Endothelial cell of umbilical vein (primary cell): ENCODE measurements at places on chromosomes 16 and 17. TPM values are rescaled to one million over a fixed set of nuclear protein-coding genes. Genes with fewer than 3 reads are reported as not detected.

CCDC40 gene
- total RNA-seq: 4.1 and 5.5 TPM in 2 replicates

KCNG4 gene
- total RNA-seq: not detected in 2 replicates

TBC1D3H gene
- total RNA-seq: 1.4 TPM in 1 of 2 replicates, not detected in the other

HS3ST4 gene
- total RNA-seq: not detected in 2 replicates

KRTAP4-1 gene
- total RNA-seq: not detected in 2 replicates

TPPP3 gene
- total RNA-seq: 1.3 and 2.0 TPM in 2 replicates

GRCh38 chr16:70430667-70431536 lies 8.0 kb downstream of the ST3GAL2 start:
- H3K36me3 ChIP-seq: no peaks in the 10 kb centered on the region
- H3K27me3 ChIP-seq: no peaks in the 10 kb centered on the region
- H3K4me3 ChIP-seq: no peak overlapping the region
- DNase-seq: no peak

DNA sequence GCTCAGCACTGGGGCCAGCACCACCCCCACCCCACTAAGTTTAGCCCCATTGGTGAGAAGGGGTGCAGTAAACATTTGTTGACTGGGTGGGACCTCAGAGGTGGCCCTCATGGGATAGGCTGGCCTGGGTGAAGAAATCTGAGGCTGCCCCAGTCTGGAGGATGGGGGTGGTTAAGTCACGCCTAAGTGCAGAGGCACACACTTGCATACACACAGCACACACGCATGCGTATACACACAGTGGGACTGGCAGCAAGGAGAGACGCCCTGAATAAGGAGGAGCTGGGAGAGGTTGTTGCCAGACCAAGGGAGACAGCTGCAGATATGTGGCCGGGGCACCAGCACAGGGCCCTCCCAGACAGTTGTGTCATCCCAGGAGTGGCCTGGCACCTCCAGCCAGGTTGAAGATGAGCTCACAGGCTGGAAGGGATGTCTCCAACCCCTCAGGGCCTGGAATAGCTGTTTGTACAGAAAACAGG lies 3.0 kb upstream of the BCAR1 start:
- peak; percentile 67 for DNase-seq
- no peaks in the 10 kb centered on the region for H3K27me3 ChIP-seq
- H3K4me1 ChIP-seq: peaks cover 76% of the 10 kb centered on the region
- no peaks in the 10 kb centered on the region for H3K36me3 ChIP-seq
- peak overlapping the region; percentile 56 for H3K27ac ChIP-seq
- no peak overlapping the region for H3K4me3 ChIP-seq

GRCh38 chr16:51149251-51149661 lies 1.8 kb downstream of the SALL1 start:
- H3K4me3 ChIP-seq: no peak overlapping the region
- H3K4me1 ChIP-seq: peaks cover 2% of the 10 kb centered on the region
- H3K27me3 ChIP-seq: peaks cover 47% of the 10 kb centered on the region
- H3K36me3 ChIP-seq: no peaks in the 10 kb centered on the region
- H3K27ac ChIP-seq: no peak overlapping the region

- no peaks in the 10 kb centered on the region for H3K27me3 ChIP-seq
- no peak overlapping the region for H3K4me3 ChIP-seq
- H3K4me1 ChIP-seq: no peaks in the 10 kb centered on the region
- DNase-seq: no peak
- no peak overlapping the region for H3K27ac ChIP-seq
Observed at GRCh38 chr17:3751836-3752235, 28.1 kb downstream of the HASPIN start.

- peak; percentile 73 for DNase-seq
- H3K4me3 ChIP-seq: no peak overlapping the region
- H3K27me3 ChIP-seq: peaks cover 2% of the 10 kb centered on the region
- peaks cover 4% of the 10 kb centered on the region for H3K4me1 ChIP-seq
- H3K27ac ChIP-seq: no peak overlapping the region
Observed at GRCh38 chr16:66275775-66276428, 90.6 kb upstream of the CDH5 start.

GRCh38 chr16:30060346-30060745 lies 5.2 kb upstream of the ALDOA start:
- H3K27me3 ChIP-seq: no peaks in the 10 kb centered on the region
- H3K36me3 ChIP-seq: peaks cover 5% of the 10 kb centered on the region
- no peak for DNase-seq
- no peak overlapping the region for H3K4me3 ChIP-seq
- H3K27ac ChIP-seq: no peak overlapping the region

GRCh38 chr16:59510008-59510424 lies 775.9 kb upstream of the GOT2 start:
- H3K27ac ChIP-seq: no peak overlapping the region
- H3K36me3 ChIP-seq: no peaks in the 10 kb centered on the region
- DNase-seq: no peak

- H3K36me3 ChIP-seq: no peaks in the 10 kb centered on the region
- H3K4me3 ChIP-seq: no peak overlapping the region
- no peaks in the 10 kb centered on the region for H3K27me3 ChIP-seq
- no peak overlapping the region for H3K27ac ChIP-seq
- H3K4me1 ChIP-seq: no peaks in the 10 kb centered on the region
- DNase-seq: no peak
Observed at GRCh38 chr17:305090-305976, 47.3 kb downstream of the RPH3AL start.

DNA sequence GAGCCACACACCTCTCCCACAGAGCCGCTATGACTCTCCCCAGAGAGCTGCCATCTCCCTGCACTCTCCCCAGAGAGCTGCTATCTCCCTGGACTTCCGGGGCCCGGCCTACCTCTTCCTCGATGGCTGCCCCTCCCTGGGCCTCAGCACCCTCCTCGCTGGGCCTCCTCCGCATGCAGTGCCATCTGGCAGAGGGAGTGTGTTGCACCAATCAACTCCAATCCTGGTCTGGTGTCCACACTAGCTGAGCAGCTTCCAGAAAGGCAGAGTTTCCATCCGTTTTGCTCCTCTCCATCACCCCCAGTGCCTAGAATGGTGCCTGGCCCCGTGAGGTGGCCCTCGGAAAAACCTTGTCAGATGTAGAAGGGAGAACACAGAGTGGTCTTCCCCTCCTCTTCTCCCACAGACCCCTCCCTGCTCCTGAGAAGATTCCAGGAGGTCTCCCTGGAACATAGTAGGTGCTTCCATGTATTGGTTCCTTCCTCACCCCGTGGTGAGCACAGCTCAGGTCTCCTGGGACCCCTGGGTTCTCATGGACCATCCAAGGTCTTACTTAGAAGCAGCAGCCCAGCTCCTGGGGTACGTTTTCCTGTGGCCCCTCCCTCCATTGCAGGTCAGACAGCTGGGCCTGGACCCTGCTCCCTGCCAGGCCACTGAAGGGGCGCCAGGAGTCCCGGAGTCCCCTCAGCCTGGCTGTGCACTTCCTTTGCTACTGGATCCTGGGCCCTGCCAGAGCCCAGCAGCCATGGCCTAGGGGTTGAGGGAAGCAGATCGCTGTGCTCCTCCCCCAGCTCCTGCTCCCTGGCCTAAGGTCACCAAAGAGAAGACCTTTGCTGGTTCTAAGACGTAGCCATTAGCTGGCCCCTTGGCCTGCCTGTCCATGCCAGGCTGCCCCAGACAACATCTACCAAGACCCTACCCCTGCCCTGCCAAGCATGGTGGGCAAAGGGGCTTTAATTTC lies 233.8 kb upstream of the GSE1 start:
- H3K27me3 ChIP-seq: no peaks in the 10 kb centered on the region
- DNase-seq: no peak
- H3K36me3 ChIP-seq: no peaks in the 10 kb centered on the region

- H3K4me1 ChIP-seq: no peaks in the 10 kb centered on the region
- no peak overlapping the region for H3K4me3 ChIP-seq
- no peak for DNase-seq
Observed at GRCh38 chr16:14678748-14679497, 15.2 kb downstream of the PLA2G10 start.
